Smooth muscle cell of the brain vasculature (primary cell): ENCODE measurements at places on chromosomes 3 and 15.

DNA sequence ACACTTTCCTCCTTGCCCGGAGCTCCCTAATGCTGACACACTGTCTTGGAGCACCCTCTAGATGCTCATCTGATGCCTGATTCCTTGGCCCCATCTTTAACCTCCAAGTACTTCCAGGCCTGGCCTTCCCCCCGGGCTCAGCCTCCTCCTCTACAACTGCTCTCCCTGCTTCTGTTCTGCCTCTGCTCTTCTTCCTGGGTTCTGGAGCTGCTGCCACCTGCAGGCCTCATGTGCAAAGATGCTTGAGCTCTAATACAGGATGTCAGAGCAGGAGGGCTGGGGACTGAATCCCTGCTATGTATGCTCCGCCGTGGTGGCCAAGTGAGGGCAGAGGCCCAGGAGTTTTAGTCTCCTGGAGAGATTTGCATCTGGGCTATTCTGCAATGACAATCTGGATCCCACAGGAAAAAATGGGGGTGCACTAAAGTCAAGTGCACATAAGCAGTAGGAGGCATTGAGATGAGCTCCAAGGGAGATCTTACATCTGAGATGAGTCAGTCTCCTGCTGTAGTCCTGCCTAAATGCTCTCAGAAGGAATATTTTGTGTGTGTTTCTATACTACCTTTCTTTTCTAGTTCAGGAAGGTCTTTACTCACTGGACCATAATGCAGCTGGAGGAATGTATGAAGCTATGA, 296.3 kb downstream of the UACA start:
- no peak for DNase-seq

- no peak for DNase-seq
These were observed 437.7 kb downstream of the DIPK2A start for GRCh38 chr3:144409319-144409718.

- DNase-seq: no peak
These were observed 4.0 kb downstream of the DIPK2A start for GRCh38 chr3:143975554-143976152.

GRCh38 chr3:12221663-12222062, 63.0 kb upstream of the TIMP4 start:
- no peak for DNase-seq

DNA sequence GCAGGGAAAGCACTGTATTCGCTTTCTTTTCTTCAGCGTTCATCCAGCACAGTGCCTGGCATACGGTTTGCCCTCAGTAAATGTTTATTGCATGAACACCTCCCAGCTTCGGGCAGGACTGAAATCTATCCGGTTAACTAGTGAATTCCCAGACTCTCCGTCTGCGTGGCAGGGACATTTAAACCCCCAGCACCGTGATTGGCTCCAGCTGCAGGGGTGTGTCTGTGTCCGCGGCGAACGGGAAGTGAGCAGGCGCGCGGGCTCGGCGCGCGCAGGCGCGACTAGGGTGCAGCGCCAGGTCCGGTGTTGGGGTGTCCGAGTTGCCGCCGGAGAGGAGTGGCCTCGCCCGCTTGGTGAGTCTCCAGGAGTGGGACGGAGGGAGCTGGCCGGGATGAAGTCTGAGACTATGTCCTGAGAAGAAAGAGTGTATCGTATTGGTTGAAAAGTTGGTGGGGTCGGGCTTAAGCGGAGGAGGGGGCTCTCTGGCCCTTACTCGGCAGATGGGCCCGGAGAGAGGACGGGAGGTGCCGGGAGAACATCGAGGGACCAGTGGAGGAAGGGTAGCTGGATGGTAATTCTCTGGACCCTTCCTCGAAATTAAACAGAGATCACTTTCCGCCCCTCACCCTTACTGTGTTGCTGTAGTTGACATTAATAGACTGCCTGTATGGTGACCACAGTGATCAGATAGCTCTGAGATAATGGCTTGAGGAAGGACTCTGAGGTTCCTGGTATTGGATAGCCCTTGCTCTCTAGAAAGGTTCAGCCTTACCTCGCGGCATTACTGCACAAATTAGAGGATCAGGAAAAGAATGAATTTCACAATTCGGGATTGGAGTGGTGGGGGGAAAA, at the start of gene SNAP23:
Gene SNAP23, plus strand, starts transcription at position 274 of the 852 bp plus-strand sequence. CDS start 16,213 bp downstream, outside the sequence.
- peak; percentile 85 for DNase-seq

- DNase-seq: no peak
These were observed 31.9 kb upstream of the SPTSSB start for GRCh38 chr3:161403251-161403650.

DNA sequence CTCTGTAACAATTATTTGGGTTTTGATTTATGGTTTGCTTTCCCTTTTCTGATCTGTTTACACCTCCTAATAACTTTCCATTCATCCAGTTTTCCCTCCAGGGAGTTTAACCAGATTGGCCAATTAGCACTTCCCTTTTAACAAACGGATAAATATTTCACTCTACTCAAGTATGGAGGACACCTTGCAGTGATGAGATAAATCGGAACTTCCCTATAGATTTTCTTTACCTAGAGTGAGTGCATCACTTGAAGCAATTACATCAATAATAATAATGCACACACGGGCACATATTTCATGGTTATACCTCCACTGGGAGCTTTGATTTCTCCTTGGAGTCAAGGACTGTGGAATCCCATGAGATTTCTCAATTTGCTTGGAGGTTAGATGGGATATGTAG, 239.1 kb upstream of the CFAP20DC start:
- DNase-seq: no peak

- no peak for DNase-seq
These were observed 1.1 kb downstream of the MRPL47 start for GRCh38 chr3:179603321-179603720.
